ENCODE measurements at places on chromosomes 16 and 17. TPM values are rescaled to one million over a fixed set of nuclear protein-coding genes. Genes with fewer than 3 reads are reported as not detected.

The RNF40 gene
- total RNA-seq = 114 TPM

The TMEM220 gene
- total RNA-seq = 9.3 TPM

The SMURF2 gene
- 21.3 TPM for total RNA-seq

The SECTM1 gene
- total RNA-seq = 5.4 TPM

The CORO6 gene
- total RNA-seq = 9.7 TPM

The LDHD gene
- total RNA-seq = 3.1 TPM

The FBXO39 gene
- not detected for total RNA-seq

The RNU2-1 gene
- 4,481 TPM for total RNA-seq

The ZNF423 gene
- total RNA-seq = 0.49 TPM

The SCARF1 gene
- 6.6 TPM for total RNA-seq

The CNTNAP4 gene
- total RNA-seq = not detected

The CBFA2T3 gene
- 13.7 TPM for total RNA-seq

GRCh38 chr16:12976936-12977335, 75.5 kb downstream of the SHISA9 start:
- no peaks in the 10 kb centered on the region for H3K27me3 ChIP-seq
- no peak overlapping the region for H3K27ac ChIP-seq
- DNase-seq = no peak
- no peaks in the 10 kb centered on the region for H3K36me3 ChIP-seq
- H3K4me1 ChIP-seq = no peaks in the 10 kb centered on the region

DNA sequence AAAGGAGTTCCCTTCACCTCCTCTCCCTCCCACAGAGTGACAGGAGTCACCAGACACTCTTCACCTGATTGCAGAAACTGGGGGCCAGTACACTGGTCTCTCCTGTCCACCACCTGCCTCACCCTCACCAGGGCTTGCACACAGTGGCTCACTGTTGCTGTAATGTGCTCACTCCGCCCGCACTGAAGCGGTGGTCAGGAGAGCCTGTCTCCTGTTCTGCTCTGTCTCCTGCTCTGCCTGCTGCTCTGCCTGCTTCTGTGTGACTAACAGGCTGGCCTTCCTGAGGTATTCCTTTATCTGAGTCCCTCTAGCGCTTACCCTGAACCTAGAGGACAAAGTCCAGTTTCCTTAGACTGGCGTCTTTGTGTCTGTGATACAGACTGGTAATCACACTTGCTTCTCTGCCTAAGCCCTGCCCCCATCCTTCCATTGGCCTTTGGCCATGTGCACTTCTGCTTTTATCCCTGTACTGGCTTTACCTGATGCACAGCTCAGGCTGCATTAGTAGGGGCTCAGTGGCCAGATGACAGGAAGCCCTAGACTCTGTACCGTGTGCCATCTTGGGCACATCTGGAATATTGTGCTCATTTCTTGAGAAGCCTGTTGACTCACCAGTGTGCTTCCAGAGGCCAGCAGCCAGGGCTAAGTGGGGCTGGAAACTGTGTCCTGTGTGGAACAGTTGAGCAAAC, 13.3 kb downstream of the PROCA1 start:
- H3K27me3 ChIP-seq = no peaks in the 10 kb centered on the region
- H3K4me1 ChIP-seq = no peaks in the 10 kb centered on the region
- DNase-seq = no peak
- H3K4me3 ChIP-seq = no peak overlapping the region

DNA sequence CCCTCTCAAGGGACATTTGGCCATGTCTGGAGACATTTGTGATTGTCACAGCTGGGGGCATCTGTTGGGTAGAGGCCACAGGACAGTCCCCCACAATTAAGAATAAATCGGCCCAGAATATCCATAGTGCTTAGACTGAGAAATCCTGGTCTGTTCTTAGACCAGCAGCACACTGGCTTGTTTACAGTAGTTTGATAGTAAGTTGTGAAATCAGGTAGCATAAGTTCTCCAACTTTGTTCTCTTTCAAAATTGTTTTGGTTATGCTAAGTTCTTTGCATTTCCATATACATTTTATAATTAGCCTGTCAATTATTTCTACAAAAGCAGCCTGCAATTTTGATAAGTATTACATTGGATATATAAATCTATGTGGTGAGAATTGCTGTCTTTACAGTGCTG, 6.8 kb downstream of the MGRN1 start:
- no peaks in the 10 kb centered on the region for H3K27me3 ChIP-seq
- no peaks in the 10 kb centered on the region for H3K4me1 ChIP-seq
- H3K36me3 ChIP-seq = no peaks in the 10 kb centered on the region
- no peak overlapping the region for H3K4me3 ChIP-seq
- no peak for DNase-seq

- peak overlapping the region; percentile 34 for H3K4me3 ChIP-seq
- H3K27me3 ChIP-seq = peaks cover under 1% of the 10 kb centered on the region
Observed at GRCh38 chr16:49856672-49857330, 889 bp upstream of the ZNF423 start.

DNA sequence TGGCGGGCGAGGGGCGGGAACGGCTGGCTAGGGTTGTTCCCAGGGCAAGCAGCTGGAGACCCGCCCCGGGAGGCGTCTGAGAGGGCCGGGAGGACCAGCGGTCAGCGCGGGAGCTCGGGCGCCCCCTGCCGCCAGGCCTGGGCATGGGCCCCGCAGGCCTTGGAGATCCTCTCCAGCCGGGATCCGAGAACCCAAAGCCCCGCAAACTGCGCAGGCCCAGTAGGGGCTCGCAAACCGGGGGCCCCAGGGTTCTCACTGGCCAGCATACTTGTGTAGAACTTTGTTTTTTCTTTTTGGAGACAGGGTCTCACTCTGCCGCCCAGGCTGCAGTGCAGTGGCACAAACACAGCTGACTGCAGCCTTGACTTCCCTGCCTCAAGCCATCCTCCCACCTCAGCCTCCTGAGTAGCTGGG, 20.8 kb upstream of the ZNF423 start:
- H3K4me1 ChIP-seq = no peaks in the 10 kb centered on the region
- H3K27ac ChIP-seq = no peak overlapping the region
- no peak for DNase-seq
- H3K4me3 ChIP-seq = no peak overlapping the region

DNA sequence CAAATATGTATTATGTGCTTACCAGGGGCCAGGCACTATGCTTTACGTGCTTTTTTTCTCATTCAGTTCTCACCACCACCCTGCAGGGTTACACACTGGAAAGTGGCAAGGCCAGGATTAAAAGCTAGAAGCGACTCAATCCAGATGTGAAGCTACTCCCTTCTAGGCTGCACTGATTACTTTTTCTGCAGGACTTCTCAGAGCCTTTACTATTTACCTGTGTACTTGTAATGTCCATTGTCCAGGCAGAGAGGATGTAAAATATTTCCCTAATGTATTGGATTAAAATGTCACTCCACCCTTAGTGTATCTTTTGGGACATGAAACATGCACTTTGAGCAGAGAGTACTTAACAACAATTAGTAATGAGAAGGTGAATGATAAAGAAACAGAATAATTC, 287.5 kb upstream of the EEF2KMT start:
- H3K27ac ChIP-seq = no peak overlapping the region
- peaks cover 10% of the 10 kb centered on the region for H3K27me3 ChIP-seq
- no peaks in the 10 kb centered on the region for H3K36me3 ChIP-seq
- H3K4me3 ChIP-seq = no peak overlapping the region

DNA sequence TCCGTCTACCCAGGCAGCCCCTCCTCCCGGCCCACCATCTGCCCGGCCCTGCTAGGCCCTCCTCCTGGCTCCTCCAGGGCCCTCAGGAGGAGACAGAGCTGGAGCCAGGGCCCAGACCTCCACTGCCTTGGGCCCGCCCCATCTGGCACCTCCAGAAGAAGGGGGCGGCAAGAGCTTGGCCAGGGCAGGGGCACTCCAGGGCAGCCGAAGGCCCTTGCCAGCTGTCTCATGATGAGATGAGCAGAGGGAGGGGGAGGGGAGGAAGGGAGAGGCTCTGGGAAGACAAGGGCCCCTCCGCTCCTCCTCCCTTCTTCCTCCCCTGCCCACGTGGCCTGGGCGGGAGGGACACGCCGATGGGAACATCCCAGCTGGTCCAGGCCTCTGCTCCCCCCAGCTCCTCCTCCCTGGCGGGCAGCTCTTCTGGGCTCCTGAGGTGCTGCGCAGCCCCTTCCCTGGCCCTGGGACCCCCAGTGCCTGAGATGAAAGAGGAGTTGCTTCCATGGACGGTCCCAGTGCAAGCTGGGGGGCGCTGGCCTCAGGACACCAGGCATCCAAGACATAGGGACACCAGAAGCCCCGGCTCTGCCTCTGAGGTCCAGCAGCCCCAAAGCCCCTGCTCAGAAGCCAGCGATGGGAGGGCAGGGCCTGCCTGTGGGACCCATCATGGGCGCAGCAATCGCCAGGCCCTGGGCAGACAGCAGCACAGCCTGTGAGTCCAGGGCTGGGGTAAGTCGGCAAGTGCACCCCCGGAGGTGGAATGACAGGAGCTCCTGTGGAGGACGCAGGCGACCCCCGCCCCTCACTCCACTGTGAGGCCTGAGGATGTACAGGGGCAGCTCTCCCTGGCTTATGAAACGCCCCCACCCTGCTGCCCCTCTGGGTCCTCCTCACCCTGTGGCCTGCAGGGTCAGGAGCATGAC, 23.6 kb upstream of the ENPP7 start:
- H3K27ac ChIP-seq = no peak overlapping the region
- H3K36me3 ChIP-seq = no peaks in the 10 kb centered on the region
- H3K4me3 ChIP-seq = no peak overlapping the region
- no peaks in the 10 kb centered on the region for H3K27me3 ChIP-seq
- no peaks in the 10 kb centered on the region for H3K4me1 ChIP-seq

- H3K36me3 ChIP-seq = no peaks in the 10 kb centered on the region
- H3K4me3 ChIP-seq = no peak overlapping the region
- no peak for DNase-seq
- no peaks in the 10 kb centered on the region for H3K27me3 ChIP-seq
- no peak overlapping the region for H3K27ac ChIP-seq
Observed at GRCh38 chr16:4785758-4786433, 2.2 kb downstream of the SEPTIN12 start.

GRCh38 chr16:29025218-29025617, 40.4 kb downstream of the LAT start:
- no peaks in the 10 kb centered on the region for H3K4me1 ChIP-seq
- DNase-seq = no peak
- H3K4me3 ChIP-seq = no peak overlapping the region

- DNase-seq = no peak
- no peaks in the 10 kb centered on the region for H3K36me3 ChIP-seq
- H3K4me1 ChIP-seq = no peaks in the 10 kb centered on the region
- no peak overlapping the region for H3K27ac ChIP-seq
- no peak overlapping the region for H3K4me3 ChIP-seq
Observed at GRCh38 chr17:79331492-79331891, 256.9 kb downstream of the ENGASE start.

GRCh38 chr17:38703742-38704605, 1.1 kb upstream of the MLLT6 start:
- no peaks in the 10 kb centered on the region for H3K27me3 ChIP-seq
- peak overlapping the region; percentile 82 for H3K4me3 ChIP-seq
